ENCODE measurements at places on chromosomes 7 and 10.

DNA sequence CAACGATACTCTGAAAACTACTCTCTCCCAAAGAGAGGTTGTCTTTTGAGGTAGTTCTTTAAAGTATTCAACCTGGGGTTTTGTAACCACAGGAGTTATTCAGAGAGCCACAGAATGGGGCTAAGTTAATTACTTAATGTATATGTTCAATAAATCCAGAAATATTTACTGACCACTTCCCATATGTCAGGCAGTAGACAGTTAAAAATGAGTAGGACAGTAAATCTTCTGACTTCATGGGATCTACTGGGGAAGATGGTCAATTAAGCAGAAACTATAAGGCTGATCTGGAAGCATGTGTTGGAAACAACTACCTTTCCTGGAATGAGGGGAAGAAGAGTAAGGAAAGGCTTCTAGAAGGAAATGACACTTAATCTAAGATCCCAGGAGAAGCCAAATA lies 167.7 kb downstream of the MAGI2 start:
- no peak for DNase-seq

- no peak for DNase-seq
Measured at GRCh38 chr10:3480281-3480989, 304.6 kb downstream of the KLF6 start.

GRCh38 chr10:77157248-77158019 lies 480.2 kb downstream of the KCNMA1 start:
- no peak for DNase-seq

DNA sequence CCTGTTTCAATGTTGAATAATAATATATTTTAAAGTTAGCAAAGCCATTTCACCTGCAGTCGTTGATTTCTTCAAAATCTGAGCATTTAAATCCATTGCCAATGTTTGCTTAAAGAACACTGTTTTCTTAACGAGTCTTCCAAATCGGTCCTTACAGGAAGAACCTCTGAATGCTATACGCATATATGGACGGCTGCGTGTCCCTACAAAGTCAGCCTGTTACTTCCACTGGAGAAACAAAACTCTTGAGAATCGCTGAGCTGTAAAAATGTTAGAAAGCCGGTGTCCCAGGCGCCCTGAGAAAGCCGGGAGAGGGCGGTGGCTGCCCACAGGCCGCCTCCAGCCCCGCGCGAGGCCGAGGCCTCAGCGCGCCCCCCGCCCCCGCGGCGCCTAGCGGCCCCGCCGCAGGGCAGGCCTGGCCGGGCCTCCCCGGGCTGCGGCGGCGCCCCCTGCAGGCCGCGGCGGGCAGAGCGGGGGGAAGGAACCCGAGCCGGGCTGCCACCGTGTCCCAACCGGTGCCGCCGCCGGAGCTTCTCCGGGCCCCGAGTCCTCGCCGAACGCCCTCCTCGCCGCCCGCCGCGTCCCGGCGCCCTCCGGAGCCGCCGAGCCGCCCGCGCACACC lies at the start of gene FHIP2A:
TSS of gene FHIP2A (plus strand) at position 488 of the 622 bp plus-strand sequence. CDS start 299 bp downstream, outside the sequence.
- DNase-seq = peak; percentile 71

- peak; percentile 39 for DNase-seq
Measured at GRCh38 chr7:27640884-27641574, 21.7 kb downstream of the HIBADH start.

DNA sequence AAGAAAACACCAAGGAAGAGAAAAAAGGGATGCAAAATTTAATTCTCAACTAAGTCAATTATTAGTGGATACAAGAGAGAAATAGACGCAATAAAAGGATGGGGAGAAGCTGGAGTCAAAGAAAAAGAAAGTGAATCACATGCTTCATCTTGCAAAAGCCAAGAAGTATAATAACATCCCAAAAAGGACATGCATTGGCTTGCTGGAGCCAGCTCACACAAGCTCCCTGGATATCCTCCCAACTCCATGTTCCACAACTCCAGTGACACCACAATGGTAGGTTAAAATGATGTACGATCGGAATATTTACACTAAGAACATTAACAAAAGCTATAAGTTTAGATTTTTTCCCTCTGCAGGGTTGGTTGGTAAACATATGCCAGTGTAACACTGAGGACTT lies 72.4 kb downstream of the MACC1 start:
- no peak for DNase-seq

- no peak for DNase-seq
Measured at GRCh38 chr7:16416289-16417282, 4.8 kb downstream of the CRPPA start.

- DNase-seq = no peak
Measured at GRCh38 chr7:137798073-137798763, 48.6 kb downstream of the DGKI start.

- no peak for DNase-seq
Measured at GRCh38 chr7:28706584-28706983, 251.5 kb downstream of the TRIL start.

DNA sequence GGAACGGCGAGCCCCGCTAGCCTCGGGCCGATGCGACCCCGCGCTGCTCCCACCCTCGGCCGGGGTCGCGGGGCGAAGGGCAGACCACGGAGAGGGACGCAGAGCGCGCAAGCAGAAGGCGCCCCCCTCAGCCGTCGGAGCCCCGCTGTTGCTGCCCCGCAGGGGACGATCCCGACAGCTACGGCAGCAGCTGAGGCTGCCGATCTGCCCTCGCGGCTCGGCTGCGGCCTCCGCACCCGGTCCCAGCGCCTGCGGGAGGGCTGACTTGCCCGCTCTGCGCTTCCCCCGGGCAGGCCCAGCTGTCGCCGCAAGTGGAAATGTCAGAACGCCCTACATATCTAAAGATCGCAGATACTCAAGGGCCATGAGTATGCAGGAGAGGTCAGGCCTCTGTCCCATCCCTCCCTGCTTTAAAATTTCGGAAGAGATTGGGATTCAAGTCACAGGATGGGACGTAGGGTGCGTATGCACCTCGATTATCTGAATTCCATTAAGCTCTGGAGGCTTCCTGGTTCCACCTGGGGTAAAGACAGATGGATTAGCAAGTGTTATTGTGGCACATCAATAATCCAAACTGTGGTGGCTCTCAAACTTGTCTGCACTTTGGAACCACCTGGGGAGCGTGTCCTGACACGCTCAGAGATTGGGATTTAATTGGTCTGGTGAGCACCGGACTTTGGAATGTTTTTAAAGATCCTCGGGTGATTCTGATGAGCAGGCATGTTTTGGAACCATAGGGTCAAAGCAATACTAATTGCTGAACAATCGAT lies at the start of gene CRPPA:
TSS of gene CRPPA (minus strand) at position 206 of the 770 bp plus-strand sequence. CDS start 216 bp downstream, outside the sequence.
- peak; percentile 27 for DNase-seq

DNA sequence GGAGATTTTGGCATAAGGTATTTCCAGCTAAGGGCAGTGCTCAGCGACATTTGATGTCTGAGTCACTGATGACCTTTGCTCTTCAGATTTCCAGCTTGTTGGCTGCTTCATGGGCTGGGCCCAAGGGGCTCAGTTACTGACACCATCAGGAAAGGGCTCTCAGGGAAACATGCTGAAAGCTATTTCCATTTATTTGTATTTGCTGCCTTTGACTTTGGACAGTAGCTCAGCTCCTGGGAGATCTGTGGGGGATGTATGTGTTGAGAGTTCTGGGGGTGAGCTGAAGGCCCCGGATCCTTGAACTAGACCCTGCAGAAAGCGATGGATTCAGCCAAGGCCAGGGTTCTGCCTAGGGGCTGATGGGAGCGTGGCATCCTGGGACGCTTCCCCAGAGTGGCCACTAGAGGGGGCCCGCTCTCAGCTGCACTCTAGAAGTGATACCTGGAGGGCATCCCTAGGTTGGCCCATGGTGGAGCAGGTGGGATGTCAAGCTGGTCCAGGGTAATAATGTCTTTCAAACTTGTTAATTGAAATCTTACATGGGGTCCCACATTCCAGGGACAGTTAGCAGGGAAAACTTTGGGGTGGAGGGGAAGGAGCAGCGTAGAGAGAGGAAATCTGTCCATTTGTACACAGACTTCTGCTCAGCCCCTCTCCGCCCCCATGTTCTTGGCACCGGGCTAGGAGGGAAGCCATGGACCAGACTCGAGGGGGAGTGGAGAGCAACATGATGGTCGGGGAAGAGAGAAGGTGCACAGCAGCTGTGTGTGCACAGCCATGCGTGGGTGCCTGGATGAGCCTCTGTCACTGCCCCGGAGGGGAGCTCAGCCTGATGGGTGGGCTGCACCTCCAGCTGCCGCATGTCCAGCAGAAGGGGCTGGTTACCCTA lies 3.0 kb upstream of the BTBD16 start:
- DNase-seq = peak; percentile 49

DNA sequence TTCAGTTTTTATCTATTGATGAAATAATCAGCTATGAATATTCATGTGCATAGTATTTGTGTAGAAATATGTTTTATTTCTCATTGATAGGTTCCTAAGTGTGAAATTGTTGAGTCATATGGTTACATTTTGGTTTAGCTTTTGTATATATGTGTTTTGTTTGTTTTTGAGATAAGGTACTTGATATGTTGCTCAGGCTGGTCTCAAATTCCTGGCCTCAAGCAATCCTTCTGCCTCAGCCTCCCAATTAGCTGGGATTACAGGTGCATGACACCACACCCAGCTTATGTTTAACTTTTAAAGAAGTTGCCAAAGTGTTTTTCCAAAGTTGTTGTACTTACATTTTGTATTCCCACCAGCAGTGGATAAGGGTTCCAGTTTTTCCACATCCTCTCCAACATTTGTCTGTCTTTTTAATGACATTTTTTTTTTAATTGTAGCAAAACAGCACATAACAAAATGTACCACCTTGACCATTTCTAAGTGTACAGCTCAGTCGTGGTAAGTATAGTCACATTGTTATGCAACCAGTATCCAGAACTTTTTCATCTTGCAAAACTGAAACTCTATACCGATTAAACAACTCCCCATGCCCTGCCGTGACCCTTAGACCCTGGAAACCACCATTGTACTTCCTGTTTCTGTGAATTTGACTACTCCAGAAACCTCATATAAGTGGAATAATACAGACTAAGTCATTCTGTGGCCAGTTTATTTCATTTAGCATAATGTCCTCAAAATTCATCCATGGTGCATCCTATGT lies 12.6 kb upstream of the UBE2D1 start:
- no peak for DNase-seq

- DNase-seq = no peak
Measured at GRCh38 chr10:68180490-68180889, 51.4 kb downstream of the ATOH7 start.

GRCh38 chr10:21514129-21514817 lies 11.2 kb downstream of the SKIDA1 start:
- no peak for DNase-seq

GRCh38 chr10:62866451-62866850 lies 50.3 kb upstream of the EGR2 start:
- DNase-seq = no peak

DNA sequence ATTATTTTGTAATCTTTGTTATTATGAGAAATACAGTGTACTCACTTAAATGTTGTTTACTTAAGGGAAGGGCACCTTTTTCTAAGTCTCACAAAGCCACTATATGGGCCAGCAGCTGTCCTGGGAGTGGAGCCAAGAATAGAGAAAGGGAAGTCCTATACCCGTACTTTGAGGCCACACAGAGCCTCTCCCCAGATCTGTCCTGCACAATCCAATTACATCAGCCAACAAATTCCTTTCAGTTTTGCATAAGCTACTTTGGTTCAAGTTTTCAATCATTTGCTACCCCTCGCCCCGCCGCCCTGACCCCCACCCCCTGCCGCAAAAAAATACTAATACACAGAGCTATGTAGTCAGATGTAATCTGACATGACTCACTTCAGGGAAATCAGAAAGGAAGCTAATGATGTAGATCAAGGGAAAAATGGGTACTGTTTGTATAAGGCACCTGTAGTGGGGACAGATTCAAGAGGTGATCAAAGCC lies 297.4 kb upstream of the NEBL start:
- no peak for DNase-seq

DNA sequence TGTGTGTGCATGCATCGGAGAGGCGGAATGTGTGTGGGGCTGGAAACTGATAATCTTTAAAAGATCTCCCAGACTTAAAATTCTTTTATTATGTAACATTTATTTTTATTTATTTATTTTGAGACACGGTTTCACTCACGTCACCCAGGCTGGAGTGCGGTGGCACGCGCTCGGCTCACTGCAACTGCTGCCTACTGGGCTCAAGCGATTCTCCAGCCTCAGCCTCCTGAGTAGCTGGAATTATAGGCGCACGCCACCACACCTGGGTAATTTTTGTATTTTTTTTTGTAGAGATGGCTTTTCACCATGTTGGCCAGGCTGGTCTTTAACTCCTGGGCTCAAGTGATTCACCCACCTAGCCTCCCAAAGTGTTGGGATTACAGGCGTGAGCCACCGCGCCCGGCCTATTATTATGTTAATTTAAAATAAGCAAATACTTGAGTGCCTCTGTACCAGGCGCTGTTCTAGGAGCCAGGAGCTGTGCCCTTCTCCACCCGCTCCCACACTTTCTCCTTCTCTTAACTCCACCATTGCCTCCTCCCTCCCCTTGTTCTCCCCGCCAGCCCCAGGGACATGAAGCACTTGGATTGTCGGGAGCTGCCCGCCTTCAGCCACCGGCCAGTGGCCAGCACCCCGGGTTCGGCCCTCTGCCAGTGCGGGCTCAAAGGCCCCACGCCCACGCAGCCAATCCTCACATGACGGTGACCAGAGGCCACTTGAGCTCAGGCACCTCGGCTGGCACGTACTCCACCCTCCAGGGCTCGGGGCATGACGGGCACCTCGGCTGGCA lies 163.6 kb downstream of the DNAJB6 start:
- no peak for DNase-seq

DNA sequence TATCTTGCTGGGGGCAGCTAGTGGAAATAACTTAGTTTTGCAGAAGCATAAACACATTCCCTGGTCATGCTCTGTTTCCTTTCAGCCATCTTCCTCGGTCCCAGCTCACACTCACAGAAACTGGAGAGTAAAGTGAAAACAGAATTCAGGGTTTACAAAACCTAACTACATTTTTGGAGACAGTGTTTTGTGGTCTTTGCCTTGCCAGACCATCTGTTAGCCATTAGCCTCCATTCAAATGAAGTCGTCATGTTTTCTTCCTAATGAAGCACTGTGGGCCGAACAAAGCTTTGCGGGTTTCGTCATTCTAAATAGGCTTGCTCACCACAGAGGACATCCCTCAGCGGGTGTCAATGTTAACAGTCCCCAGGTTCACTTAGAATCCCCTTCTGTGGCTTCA lies 214.6 kb upstream of the TMEM72 start:
- no peak for DNase-seq

GRCh38 chr7:117010375-117011133 lies 57.3 kb downstream of the ST7 start:
- DNase-seq = no peak

DNA sequence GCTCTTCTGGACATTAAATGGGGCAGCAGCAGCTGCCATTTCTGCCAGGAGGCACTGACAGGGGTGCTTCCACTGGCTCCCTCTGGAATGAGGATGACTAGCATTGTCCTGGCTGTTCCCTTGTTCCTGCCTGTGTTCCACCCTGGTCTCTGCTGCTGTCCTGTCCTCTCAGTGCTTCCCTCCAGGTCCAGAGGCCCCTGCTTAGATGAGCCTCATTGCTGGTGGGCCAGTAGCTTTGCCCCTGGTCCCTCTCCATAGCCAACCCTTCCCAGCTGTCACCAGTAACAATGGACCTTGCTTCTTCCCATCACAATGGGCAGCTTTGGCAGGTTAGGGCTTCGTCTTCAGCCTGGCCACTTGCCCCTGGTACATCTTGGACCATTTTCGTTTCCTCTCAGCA lies 561.1 kb downstream of the TCERG1L start:
- DNase-seq = no peak

- no peak for DNase-seq
Measured at GRCh38 chr10:71382757-71383156, 14.0 kb upstream of the CDH23 start.

- DNase-seq = no peak
Measured at GRCh38 chr7:156494960-156495359, 145.6 kb upstream of the RNF32 start.
